Esophagus squamous epithelium (tissue), 5 donors: ENCODE measurements at places on chromosomes 7 and 10.

GRCh38 chr10:127522298-127522697 lies 26.8 kb upstream of the NPS start:
- no peak for DNase-seq

DNA sequence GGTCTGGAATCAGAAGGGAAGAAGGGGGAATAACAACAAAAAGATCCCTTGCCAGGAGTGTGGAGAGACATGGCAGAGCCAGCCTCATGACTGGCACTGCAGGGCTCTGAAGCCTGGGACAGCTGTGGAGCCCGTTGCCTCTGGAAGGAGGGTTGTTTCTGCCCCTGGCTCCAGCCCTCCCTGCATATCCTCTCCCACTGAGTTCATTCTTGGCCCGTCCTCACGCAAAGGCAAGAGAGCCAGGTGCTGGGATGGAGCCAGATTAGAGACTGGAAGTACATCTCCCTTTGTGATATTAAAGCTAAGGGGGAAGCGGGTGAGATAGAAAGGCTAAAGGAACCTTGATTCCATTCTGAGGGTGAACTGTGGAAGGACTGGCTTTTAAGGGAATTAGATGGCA lies 141.5 kb upstream of the NPVF start:
- no peak for DNase-seq

DNA sequence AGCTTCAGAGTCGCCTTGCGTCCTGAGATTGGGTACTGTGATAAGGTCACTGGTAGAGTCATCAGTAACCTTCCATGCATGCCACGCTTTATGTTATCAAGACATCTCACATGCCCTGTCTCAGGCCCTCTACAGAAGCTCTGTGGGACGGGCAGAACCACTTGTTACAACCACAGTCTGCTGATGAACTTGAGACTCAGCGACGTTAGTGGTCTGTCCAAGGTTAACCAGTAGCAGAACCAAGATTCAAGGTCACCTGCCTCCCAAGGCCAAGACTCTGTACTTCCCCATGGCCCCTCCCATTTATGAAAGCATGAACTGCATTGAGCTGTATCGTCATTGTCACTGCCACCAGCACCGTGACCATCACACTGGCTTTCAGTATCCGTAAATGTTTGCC lies 15.0 kb downstream of the IQCE start:
- DNase-seq, result no peak

DNA sequence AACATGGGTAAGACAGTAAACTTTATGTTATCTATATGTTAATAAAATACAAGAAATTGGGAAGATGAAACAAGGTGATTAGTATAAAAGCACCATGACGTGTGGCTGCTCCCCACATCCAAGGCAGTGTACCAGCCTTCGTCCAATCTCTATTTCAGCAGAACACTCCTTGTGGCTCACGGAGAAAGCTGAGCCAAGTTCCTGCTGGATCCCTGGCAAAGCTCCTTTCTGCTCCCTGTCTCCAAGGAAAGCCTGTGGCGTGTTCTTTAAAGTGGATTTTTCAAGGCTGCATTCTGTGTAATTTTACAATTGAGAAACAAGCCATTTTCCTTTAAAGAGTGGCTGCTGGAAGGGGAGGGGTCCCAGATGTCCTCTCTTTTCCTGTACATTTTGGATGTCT lies 467.3 kb downstream of the PTPRN2 start:
- DNase-seq, result no peak

- DNase-seq, result no peak
Measured at GRCh38 chr10:117663750-117664149, 121.2 kb downstream of the EMX2 start.
